Effector memory CD4-positive, alpha-beta T cell (primary cell): ENCODE measurements at places on chromosomes 2 and 18.

DNA sequence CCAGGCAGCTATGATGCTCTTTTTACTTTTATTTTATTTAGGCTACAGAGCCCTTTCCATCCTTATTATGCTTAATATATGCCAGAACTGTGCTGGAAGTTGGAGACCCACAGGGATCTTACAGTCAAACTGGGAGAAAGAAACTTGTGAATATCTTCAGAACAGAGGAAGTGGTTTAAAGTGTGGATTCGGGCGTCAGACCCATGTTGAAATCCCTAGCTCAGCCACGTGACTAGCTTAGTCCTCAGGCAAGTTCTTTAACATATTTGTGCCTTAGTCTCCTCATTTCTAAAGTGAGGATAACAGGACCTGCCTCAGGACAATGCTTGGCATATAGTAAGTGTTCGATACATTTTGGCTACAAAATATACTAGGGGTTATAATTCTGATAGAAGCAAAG is 59.1 kb downstream of the MAP3K20 start:
- no peaks in the 10 kb centered on the region for H3K27me3 ChIP-seq
- no peak for DNase-seq
- no peak overlapping the region for H3K27ac ChIP-seq
- H3K4me3 ChIP-seq = no peak overlapping the region

DNA sequence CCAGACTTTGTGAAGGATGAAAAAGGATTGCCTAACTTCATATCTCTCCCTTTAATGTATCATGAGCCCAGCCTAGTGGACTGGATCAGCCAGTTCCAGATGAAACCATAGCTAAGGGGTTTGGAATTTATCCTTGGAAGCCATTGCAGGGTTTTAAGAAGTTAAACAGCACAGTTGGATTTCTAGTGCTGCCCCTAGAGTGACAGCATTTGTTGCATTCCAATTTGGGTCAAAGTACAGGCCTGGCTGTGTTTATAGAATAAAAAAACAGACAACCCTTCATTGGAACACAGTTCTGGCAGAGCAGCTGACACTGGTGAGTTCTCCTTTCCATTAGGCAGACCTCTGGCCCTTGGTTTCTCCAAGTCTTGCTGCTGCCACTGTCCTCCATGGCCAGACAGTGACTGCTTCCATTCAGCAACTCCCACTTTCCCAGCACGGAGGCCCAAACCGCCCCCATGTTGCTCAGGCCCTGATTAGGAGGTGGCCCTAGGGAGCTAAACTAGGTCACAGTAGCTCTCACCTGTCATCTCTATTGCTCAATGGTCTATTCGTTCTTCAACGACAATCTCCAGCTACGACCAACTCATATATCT is 8.0 kb downstream of the GPR39 start:
- no peak for DNase-seq
- H3K4me1 ChIP-seq = no peaks in the 10 kb centered on the region
- H3K27me3 ChIP-seq = no peaks in the 10 kb centered on the region

GRCh38 chr18:35811896-35812295 is 160.6 kb upstream of the RMP24 start:
- no peaks in the 10 kb centered on the region for H3K4me1 ChIP-seq
- no peaks in the 10 kb centered on the region for H3K36me3 ChIP-seq
- no peak overlapping the region for H3K4me3 ChIP-seq
- DNase-seq = no peak

- H3K4me3 ChIP-seq = peak overlapping the region; percentile 0
- no peaks in the 10 kb centered on the region for H3K36me3 ChIP-seq
- peaks cover 34% of the 10 kb centered on the region for H3K4me1 ChIP-seq
- no peaks in the 10 kb centered on the region for H3K27me3 ChIP-seq
These were observed 39.7 kb upstream of the NABP1 start for GRCh38 chr2:191638079-191638801.

GRCh38 chr2:148124271-148124670 is 103.4 kb downstream of the MBD5 start:
- no peak for DNase-seq
- no peak overlapping the region for H3K4me3 ChIP-seq
- H3K27me3 ChIP-seq = no peaks in the 10 kb centered on the region

- H3K4me1 ChIP-seq = no peaks in the 10 kb centered on the region
- H3K36me3 ChIP-seq = no peaks in the 10 kb centered on the region
- no peaks in the 10 kb centered on the region for H3K27me3 ChIP-seq
- no peak for DNase-seq
- H3K27ac ChIP-seq = no peak overlapping the region
These were observed 79.6 kb upstream of the KCNE4 start for GRCh38 chr2:222972420-222972819.

- H3K27me3 ChIP-seq = no peaks in the 10 kb centered on the region
- no peaks in the 10 kb centered on the region for H3K36me3 ChIP-seq
- no peak for DNase-seq
- no peak overlapping the region for H3K27ac ChIP-seq
- H3K4me1 ChIP-seq = no peaks in the 10 kb centered on the region
These were observed 1341.3 kb upstream of the PIK3C3 start for GRCh38 chr18:40613721-40614120.

DNA sequence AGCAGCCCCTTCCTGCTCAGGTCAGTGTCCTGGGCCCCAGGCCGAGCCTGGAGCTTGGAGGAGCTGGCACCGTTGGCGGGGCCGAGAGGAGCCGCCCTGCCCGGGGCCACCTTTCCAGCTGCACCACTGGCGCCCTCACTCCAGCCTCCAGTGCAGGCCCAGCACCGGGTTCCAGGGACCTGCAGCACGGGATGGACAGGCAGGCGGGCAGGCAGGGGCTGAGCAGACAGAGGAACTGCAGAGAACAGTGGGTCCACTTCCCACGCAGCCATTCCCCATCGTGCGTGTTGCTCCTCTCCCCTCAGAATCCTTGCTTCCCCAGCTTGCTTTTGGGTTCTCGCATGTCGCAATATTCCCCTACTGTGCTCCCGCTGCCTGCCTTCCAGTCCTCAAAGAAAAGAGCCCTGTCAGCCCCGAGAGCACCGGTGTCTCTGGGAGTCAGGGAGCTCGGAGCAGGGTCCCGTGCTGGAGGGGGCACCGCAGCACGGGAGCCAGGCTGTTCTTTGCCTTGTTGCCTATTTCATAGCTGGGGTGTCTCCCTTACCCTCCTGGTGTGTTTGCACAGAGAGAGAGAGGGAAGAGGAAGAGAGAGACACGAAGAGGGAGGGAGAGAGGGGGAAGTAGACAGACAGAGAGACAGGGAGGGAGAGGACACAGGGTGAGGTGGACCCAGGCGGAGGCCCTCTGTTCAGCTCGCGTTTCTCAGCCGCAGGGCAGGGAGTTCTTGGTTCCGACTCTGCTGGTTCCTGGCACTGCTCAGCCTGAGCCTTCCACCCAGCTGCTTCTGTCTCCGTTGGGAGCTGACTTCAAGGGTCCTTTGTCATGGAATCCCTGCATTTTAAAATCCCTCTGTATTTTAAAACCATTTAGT is 126.0 kb downstream of the MBP start:
- H3K4me3 ChIP-seq = no peak overlapping the region
- H3K27ac ChIP-seq = no peak overlapping the region
- peaks cover 18% of the 10 kb centered on the region for H3K36me3 ChIP-seq
- H3K4me1 ChIP-seq = peaks cover 14% of the 10 kb centered on the region
- no peaks in the 10 kb centered on the region for H3K27me3 ChIP-seq

- H3K4me3 ChIP-seq = no peak overlapping the region
- no peaks in the 10 kb centered on the region for H3K4me1 ChIP-seq
- H3K27me3 ChIP-seq = no peaks in the 10 kb centered on the region
- no peaks in the 10 kb centered on the region for H3K36me3 ChIP-seq
These were observed 121.1 kb upstream of the FIGN start for GRCh38 chr2:163856941-163857340.

DNA sequence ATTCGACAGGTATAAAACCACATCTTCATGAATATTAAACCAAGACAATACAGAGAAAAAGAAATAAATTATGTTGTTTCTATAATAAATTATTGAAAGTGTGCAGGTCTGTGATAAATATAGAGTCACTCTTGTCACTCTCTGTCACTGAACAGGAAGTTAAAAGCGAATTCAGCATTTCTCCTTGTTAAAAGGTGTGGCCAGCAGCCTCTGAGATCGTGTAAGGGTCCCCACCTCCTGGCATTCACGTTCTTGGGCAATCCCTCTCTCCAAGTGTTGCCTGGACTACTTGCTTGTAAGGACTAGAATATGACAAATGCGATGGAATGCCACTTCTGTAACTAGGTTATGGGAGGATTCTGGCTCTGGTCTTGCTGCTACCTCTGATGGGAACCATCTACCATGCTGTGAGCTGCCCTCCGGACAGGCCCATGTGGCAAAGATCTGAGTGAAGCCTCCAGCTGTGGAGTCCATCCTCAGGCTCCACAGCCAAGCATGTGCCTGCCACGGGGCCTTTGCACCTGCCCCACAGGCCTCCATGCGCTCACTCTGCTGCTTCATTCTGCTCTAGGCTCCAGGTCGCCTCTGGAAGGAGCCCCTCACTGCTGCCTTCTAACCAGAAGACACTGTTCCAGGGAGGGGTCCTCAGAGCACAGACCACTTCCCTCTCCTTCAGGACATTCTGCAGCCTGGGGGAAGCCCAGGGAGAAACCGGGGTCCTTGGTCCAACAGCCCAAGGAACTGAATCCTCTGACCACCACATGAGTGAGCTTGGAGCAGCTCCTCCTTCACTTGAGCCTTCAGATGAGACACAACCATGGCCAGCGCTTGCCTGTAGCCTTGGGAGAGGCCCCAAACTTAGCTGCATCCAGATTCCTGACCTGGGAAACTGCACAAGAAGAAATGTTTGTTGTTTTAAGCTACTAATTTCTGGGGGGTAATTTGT is 202.9 kb upstream of the HDAC4 start:
- H3K4me1 ChIP-seq = peaks cover 23% of the 10 kb centered on the region
- no peak for DNase-seq
- H3K27me3 ChIP-seq = no peaks in the 10 kb centered on the region
- H3K4me3 ChIP-seq = no peak overlapping the region
- no peak overlapping the region for H3K27ac ChIP-seq

DNA sequence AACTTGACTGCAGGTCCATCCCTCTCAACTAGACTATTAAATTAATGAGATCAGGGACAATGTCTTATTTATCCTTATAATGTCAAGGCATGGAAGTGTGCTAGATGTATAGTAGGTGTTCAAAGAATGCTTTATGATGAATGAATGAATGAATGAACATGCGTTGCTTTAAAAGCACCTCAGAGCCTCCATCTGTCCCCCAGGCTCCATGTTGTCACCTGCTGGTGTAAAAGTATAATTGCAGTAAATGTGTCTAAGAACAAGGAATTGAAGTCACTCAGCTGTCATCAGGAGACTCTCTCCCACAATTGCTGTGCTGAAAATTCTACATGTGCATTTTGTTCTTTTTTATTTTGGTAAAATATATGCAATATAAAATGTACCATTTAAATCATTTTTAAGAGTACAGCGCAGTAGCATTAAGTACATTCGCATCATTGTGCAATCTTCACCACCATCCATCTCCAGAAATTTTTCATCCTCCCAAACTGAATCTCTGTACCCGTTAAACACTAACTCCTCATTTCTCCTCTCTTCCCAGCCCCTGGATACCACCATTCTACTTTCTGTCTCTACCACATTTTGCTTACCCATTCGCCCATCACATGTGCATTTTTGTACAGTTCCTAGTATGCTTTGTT is 52.6 kb downstream of the GNAL start:
- H3K27me3 ChIP-seq = no peaks in the 10 kb centered on the region
- no peaks in the 10 kb centered on the region for H3K4me1 ChIP-seq
- H3K4me3 ChIP-seq = no peak overlapping the region
- H3K36me3 ChIP-seq = no peaks in the 10 kb centered on the region
- H3K27ac ChIP-seq = no peak overlapping the region

GRCh38 chr2:101830146-101830545 is 132.6 kb downstream of the MAP4K4 start:
- H3K36me3 ChIP-seq = peaks cover 28% of the 10 kb centered on the region
- peaks cover 33% of the 10 kb centered on the region for H3K4me1 ChIP-seq
- H3K27ac ChIP-seq = peak overlapping the region; percentile 27

DNA sequence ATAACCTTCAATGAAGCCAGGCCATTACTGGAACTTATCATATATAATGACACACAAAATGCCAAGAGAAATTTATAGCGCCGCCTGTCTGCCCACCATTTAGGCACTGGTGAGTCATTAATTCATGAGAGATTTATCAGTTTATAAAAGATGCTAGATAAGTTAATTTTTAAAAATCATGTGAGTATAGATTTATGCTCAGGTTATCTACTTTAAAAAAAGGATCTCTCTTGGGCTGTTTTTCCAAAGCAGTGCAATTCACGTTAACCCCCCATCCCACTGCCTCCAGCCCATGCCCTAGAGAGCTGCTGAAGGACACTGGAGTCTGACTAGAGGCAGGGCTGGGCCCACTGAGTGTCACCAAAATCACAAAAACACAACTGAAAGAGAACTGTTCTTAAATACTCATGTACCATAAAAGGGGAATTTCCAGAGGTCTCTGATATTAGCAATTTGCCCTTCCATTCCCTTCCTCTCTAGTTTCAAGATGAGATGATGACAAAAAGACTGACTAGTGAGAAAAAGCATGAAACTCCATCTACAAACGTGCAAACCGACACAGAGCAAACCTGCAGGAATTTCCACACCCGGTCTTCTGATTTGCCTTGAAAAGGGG is 160.8 kb downstream of the BCL2 start:
- DNase-seq = no peak
- H3K27me3 ChIP-seq = no peaks in the 10 kb centered on the region
- H3K4me3 ChIP-seq = peak overlapping the region; percentile 27
- peak overlapping the region; percentile 98 for H3K27ac ChIP-seq
- peaks cover 89% of the 10 kb centered on the region for H3K4me1 ChIP-seq

DNA sequence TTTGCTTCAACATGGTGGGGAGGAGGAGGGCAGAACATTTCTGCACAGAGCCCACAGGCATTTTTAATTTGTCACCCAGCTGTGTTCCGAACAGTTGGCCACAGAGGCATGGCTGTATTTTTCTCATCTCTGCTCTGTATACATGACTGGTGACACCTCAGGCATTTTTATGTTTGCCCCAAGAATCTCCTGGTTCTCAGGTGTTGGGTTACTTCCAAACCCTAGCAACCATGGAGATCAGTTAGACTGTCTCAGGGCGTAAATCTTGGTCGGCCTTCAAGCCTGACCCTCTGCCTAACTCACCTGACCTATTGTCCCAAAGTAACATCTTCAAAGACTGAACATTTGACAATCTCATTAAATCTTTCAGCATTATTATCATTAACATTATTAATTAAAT is 100.0 kb downstream of the ABCA12 start:
- H3K27ac ChIP-seq = no peak overlapping the region
- DNase-seq = no peak
- no peaks in the 10 kb centered on the region for H3K27me3 ChIP-seq
- no peak overlapping the region for H3K4me3 ChIP-seq
- no peaks in the 10 kb centered on the region for H3K36me3 ChIP-seq
- no peaks in the 10 kb centered on the region for H3K4me1 ChIP-seq

- no peaks in the 10 kb centered on the region for H3K4me1 ChIP-seq
- no peaks in the 10 kb centered on the region for H3K27me3 ChIP-seq
- H3K36me3 ChIP-seq = no peaks in the 10 kb centered on the region
- no peak overlapping the region for H3K27ac ChIP-seq
- DNase-seq = no peak
- no peak overlapping the region for H3K4me3 ChIP-seq
These were observed 270.2 kb downstream of the GBX2 start for GRCh38 chr2:235897992-235898391.

DNA sequence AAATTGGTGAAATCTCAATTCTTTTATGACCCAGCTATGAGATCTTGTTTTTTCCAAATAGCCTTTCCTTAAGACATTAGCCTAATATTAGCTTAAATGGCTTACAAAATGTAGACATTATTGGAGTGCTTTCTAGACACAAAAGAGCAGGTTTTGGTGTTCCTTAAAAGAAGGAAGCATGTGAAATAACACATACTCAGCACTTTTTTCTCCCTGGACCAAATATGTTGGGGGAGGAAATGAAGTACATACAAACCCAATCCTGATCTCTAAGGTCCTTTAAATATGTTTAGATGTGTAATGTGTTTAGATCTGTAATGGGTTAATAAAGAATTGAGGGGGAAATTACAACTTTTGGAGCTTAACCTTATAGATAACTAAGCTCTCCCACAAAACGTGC is 3.4 kb upstream of the ZDBF2 start:
- no peak for DNase-seq
- H3K27me3 ChIP-seq = peaks cover 16% of the 10 kb centered on the region
- peaks cover 14% of the 10 kb centered on the region for H3K4me1 ChIP-seq
- no peak overlapping the region for H3K27ac ChIP-seq
- no peak overlapping the region for H3K4me3 ChIP-seq
